ENCODE measurements at places on chromosomes 6 and 20. TPM values are rescaled to one million over a fixed set of nuclear protein-coding genes. Genes with fewer than 3 reads are reported as not detected.

GRCh38 chr20:24781418-24781980 lies 167.6 kb upstream of the CST7 start:
- no peak for DNase-seq

Gene TINAG
- not detected for total RNA-seq

DNA sequence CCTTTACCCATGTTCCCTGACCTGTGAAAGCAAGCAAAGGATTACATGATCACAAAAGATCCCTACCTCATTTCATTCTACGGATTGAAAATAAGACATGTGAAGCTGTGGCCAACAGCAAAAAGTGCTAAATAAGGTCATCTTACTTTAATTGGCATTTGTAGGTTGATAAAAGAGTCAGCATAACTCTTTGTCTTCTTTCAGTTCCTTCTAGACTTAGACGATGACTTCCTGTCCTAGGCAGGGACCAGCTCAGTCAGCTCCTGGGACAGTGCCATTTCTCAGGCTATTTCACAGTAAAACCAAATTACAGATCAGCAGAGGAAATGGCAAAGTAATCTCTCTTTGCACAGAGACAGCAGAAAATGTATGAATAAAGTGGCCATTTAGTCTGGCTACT lies 480.7 kb downstream of the RFPL4B start:
- no peak for DNase-seq

Gene PLA2G7
- 0.49 TPM for total RNA-seq

Gene PTPRT
- total RNA-seq = 0.80 TPM
